ENCODE measurements at places on chromosomes 7 and 10.

- no peak for DNase-seq
Observed at GRCh38 chr7:68866200-68866570, 732.1 kb upstream of the AUTS2 start.

GRCh38 chr10:16662923-16663322 lies 141.2 kb upstream of the C1QL3 start:
- no peak for DNase-seq

DNA sequence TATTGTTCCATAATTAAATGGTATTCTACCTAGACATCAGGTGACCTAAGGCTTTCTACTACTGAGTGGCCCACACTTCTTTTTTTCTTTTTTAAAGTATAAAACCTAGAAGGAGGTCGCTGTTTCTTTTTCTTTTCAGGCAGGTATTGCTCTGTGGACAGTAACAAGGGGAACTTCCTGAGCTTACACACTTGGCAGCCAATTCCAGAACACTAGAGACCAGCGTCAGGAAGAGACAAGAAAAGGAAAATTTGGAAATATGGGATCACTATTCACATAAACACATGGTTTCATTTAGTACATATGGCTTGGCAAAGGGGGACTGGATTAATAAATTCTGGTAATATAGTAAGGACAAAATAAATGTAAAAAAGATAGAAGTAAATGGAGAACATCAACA lies 141.9 kb downstream of the RSU1 start:
- no peak for DNase-seq

GRCh38 chr10:119542357-119542987 lies at the start of gene RGS10:
Gene RGS10, minus strand, starts transcription at chr10:119542719. Its CDS starts 81 bp downstream, at chr10:119542638.
- peak; percentile 73 for DNase-seq

- no peak for DNase-seq
Observed at GRCh38 chr10:84493361-84493760, 165.0 kb downstream of the CCSER2 start.

DNA sequence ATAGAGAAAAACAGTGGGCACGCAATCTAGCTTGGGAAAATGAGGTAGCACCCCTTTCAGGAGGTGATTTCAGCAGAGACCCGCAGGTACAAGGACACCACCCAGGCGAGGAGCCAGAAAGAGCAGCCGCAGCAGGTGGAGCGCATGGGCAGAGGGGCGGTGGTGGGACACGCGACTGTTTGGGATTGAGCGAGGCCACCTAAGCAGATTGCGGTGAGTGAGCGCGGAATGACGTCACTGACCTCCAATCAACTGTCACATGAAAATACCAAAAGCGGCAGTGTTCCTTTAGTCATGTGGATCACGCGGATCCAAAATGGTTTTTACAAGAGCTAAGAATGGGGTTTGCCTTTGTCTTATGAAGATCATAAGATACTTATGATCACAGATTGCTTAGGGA lies 40.2 kb upstream of the SLC26A3 start:
- no peak for DNase-seq

DNA sequence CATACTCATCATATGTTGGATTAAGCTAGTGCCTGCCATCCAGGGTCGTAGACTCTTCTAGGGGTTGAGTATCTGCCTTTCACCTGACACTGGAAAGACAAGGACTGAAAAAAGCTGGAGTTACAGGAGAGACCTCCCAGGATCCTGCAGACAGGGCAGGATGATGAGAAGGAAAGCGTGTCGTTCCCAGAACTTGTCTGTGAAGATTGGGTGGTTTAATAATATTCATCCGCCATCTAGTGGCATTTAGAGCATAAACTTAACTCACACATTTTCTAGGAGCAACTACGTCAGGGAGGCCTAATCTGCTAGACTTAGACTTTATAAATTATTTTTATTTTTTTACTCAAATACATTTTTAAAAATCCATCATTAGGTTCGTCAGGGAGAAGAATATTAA lies 59.6 kb downstream of the ADRB1 start:
- DNase-seq: no peak

DNA sequence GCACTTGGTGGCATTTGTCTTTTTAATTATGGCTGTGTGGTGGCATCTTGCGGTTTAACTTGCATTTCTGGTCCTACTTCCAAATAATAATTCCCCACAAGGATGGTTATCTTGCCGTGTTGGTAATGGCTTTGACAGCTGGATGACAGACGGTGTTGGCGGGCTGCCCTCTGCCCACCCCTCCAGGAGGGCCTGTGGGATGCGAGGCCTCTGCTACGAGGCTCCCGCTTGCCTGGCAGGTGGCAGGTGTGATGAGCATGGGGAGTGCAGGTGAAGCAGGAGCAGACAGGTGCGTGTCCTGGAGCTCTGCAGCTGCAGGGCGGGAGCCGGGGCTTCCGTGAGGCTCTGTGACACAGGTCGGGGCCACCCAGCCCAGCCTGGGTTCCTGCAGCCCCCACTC lies 11.8 kb downstream of the INPP5A start:
- no peak for DNase-seq

GRCh38 chr10:61798713-61799112 lies 102.8 kb upstream of the ARID5B start:
- no peak for DNase-seq

GRCh38 chr7:65974876-65975275 lies 7.1 kb downstream of the GUSB start:
- DNase-seq: no peak

- no peak for DNase-seq
Observed at GRCh38 chr10:133396035-133396624, 2.2 kb downstream of the MTG1 start.

DNA sequence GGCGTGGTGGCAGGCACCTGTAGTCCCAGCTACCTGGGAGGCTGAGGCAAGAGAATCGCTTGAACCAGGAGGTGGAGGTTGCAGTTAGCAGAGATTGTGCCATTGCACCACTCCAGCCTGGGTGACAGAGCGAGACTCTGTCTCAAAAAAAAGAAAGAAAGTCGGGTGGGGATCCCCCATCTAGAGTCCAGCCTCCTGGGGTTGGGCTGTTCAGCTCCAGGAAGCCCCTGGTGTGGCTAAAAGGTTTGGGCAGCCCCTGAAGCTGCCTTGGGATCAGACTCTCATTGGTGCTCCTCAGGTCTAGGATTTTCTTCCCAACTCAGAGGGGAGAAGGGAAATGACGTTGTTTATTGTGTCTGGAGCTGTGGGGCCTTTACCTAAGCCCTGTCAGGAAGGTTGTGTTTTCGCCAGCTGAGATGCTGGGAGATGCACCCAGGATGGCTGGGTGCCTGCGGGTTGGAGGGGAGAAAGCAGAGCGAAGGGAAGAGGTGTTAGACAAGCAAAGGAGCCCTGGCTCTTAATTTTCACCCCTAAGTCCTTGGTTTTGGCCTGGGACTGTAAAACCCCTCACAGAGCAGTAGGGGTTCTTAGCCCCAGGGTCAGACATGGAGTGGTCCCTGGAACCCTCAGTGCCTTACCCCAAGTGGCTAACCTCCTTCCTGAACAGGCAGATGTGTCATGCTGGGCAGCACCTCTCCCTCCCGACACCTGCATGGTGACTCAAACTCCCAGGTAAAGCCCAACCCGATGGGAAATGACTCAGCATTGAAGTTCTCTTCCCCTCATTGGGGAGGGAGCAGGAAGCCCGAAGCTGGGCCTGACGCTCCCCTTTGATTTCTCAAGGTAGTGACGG lies 21.1 kb downstream of the PLAU start:
- no peak for DNase-seq

- DNase-seq: no peak
Observed at GRCh38 chr7:157267956-157268355, 68.8 kb upstream of the DNAJB6 start.

DNA sequence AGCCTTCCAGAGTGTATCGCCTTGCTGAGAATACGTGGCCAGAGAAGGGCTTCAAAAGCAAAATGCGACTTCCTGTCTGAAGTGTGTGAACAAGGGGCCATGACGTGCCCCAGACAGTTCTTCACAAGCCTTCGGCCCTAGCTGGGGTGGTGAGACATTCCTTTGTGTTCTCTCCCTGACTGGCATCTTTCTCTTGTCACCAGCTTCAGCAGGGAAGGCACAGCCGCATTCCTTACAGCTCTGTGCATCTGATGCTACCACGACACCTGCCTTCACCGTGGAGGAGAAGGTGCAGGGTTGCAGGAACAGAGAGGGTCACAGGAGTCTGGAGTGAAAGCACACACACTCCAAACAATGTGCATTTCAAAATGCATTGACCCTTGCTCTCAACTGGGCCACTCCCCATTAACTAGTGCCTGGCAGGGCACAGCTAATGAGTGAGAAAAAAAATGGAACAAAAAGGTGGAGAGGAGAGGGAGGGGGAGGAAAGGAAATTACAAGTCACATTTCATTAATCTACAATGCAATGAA lies 93.4 kb downstream of the GPR26 start:
- DNase-seq: no peak

- DNase-seq: no peak
Observed at GRCh38 chr10:1448252-1448930, 288.9 kb downstream of the ADARB2 start.

DNA sequence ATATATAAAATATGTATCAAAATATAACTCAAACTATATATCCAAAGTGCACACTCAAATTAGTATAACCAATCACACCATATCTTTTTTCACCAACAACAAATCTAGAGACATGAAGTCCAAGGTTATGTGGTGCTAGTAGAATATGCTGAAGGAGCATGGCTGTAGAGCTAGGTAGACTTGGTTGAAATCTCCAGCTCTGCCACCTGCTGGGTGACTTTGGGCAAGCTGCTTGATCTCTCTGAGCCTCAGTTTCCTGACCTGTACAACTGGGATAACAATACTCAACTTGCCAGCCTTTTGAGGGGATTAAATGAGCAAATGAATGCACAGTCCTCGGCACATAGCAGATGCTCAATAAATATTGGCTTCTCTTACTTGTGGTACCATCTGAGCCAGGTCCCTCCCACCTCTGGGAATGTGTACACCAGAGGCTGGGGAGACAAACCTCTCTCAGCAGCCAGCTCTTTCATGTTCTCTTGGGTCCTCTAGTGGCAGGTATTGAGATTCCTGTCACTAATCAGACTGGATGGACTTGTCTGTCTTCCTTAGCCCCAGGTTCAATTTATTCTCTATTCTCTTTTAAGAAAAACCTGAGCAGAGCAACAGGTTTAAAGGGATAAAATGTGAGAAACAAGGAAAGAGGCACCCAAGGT lies 94.3 kb upstream of the PDE1C start:
- DNase-seq: no peak

DNA sequence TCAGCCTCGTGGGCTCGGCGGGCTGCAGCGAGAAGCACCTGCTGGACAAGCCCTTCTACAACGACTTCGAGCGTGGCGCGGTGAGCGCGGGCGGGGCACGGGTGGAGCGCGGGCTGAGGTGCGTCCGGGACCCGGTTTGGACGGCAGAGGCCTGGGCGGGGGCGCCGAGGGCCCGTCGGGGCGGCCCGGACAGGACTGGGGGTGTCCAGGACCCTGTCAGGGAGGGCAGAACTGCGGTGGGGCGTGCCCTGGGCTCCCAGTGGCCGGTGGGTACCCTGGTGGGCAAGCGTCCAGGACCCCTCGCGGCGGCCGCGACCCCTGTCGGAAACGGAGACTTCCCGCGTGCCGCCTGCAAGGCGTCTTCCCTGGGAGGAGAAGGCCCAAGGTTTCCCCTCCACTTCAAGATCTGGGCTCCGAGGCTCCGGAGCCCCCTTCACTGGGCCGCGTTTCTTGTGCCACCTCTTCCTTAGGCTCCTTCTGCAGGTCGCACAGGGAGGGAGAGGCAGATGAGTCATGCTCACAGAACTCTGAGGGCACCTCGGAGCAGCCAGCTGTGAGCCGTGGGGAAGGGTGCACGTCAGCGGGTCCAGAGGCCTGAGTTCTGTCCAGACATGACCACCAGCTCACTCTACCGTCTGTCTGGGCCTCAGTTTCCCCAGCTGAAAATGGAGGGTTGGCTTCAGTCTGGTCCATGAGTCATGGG lies 485 bp downstream of the ALOX5 start:
- no peak for DNase-seq

GRCh38 chr7:2514473-2515423 lies 4.8 kb upstream of the LFNG start:
- DNase-seq: no peak

DNA sequence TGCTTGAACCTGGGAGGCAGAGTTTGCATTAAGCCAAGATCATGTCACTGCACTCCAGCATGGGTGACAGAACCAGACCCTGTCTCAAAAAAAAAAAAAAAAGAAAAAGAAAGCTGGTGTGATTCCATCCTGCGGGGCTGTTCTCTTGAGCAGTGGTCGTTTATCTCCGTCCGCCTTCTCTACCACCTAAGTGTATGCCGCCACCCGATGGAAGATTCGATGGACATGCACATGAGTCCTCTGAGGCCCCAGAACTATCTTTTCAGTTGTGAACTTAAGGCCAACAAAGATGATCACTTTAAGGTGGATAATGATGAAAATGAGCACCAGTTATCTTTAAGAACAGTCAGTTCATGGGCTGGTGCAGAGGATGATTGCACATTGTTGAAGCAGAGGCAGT lies 65.7 kb downstream of the ABRAXAS2 start:
- no peak for DNase-seq

DNA sequence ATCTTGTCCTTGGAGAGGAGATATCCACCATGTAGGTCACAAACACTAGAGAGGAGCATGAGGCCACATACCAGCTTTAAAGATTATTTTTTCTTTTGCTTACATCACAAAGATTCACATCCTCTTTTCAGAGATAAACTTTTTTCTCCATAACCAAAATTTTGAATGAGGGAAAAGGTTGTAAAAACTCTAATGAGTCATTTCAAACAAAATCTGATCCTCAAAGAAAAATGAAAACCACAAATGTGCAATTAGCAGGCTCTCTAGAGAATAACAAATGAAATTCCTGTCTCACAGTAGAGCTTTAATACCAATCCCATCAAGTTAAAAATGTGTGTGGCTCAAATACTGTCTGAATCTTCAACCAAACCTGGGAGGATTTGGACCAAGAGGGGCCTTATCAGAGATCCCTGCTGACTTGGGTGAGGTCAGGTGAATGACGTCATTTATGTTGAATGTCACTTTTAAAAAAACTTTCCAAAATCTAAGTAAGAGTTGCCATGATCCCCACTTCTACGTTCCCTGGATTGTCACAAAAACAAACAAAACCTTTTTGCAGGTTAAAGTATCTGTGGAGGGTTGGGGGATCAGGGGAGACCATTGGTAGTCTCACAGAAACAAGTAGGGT lies 261.5 kb upstream of the NPSR1 start:
- no peak for DNase-seq

GRCh38 chr7:151143261-151144015 lies 24.1 kb downstream of the GBX1 start:
- DNase-seq: no peak

DNA sequence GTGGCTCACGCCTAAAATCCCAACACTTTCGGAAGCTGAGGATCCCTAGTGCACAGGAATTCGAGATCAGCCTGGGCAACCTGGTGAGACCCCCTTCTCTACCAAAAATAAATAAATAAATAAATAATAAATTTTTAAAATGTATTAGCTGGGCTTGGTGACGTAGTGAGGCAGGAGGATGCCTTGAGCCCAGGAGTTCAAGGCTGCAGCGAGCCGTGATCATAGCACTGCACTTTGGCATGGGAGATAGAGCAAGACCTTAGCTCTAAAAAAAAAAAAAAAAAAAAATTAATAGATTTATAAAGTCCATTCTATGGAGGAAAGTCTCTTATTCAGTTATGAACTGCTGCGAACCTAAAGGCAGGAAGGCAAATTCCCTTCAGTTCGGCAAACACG lies 1.1 kb upstream of the PTPN12 start:
- DNase-seq: no peak

Measured in stimulated activated CD8-positive, alpha-beta memory T cell treated with anti-CD3 and anti-CD28 coated beads, Interleukin-2, amount 100 ng/mL, for 1 hour (primary cell).